GM04503 (cell line): ENCODE measurements at places on chromosomes 6 and 20.
A peak's percentile ranks its signal among the peaks of the same experiment; 100 is the strongest.

- no peak for DNase-seq
Measured at GRCh38 chr6:169092375-169092774, 161.3 kb downstream of the THBS2 start.

- DNase-seq: no peak
Measured at GRCh38 chr6:157095569-157095968, 227.8 kb downstream of the TMEM242 start.

- DNase-seq: peak; percentile 50
Measured at GRCh38 chr6:53168516-53169267, 20.1 kb upstream of the GCM1 start.

DNA sequence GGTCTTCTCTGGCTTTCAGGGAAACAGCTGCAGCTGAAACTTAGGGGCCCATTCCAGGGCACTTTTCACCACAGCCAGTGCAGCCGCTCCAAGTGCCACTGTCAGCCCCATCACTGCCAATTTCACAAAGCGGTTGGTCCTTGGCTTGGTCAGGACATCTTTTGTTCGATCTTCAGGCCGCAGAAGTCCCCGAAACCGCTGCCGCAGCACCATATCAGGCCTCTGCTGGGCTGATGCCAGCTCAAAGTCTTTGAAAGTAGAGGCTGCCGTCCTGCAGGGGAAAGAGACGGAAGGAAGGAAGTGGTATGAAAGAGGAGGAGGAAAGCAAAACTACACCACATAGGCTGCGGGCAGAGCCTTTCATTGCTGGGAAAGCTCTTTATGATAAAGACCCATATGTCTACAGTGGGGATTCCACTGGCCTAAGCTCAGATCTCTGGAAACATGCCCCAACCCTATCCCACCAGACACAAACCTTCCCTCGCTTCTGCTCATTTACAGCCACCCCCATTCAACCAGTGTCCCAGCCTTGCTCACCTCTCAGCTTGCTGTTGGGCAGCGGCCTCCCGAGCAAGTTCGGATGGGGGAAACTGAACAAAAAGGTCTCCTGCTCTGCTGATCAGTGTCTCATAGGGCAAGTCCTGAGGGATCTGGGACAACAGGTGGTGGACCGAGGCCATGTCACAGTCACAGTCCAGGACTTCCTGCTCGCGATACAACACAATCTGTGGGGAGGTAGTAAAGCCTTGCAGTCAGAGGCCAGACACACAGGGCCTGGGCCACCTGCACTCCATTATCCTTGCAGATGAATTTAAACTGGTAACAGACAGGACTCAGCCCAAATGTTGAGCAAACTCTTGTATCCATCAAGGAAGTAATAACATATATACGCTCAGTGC is 23.5 kb downstream of the TBC1D20 start:
- DNase-seq: no peak

DNA sequence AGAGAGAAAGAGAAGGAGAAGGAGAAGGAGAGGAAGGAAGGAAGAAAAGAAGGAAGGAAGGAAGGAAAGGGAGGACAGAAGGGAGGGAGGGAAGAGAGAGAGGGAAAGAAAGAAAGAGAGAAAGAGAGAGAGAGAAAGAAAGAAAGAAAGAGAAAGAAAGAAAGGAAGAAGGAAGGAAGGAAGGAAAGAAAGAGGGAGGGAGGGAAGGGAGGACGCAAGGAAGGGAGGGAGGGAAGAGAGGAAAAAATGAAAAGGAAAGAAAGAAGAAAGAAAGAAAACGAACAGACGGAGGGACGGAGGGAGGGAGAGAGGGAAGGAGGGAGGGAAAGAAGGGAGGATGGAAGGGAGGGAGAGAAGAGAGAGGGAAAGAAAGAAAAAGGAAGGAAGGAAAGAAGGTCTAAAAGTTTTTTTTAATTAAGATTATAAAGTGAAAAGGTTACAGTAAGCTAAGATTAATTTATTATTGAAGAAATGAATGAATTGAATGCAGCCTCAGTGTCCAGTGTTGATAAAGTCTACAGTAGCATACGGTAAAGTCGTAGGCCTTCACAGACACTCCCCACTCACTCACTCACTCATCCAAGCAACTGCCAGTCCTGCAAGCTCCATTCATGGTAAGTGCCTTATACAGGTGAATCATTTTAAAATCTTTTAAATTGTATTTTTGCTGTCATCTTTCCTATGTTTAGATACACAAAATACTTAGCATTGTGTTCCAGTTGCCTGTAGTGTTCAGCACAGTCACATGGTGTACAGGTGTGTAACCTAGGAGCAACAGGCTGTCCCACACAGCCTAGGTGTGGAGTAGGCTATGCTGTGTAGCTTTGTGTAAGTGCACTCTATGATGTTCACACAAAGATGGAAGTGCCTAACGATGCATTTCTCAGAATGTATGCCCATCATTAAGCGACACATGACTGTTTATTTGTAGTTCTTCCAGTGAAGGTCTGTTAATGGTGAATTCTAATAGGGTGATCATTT is 20.3 kb upstream of the ARID1B start:
- DNase-seq: no peak

DNA sequence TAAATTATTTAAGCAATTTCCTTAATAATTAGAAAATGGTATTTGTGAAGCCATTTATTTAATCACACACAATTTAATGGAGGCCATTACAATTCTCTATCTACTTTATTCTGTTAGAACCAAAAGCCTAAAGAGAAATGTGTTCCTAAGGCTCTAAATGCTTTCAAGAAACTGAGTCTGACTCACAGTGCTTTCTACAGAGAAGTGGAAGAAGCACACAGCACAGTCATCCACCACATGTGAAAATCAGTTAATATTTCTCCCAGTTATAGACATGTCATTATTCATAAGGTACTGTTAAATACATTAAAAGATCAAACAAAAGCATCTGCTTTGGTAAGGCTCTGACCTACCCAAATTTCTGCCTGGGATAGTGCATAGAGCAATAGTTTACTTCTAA is 214.4 kb downstream of the ALDH8A1 start:
- DNase-seq: no peak

DNA sequence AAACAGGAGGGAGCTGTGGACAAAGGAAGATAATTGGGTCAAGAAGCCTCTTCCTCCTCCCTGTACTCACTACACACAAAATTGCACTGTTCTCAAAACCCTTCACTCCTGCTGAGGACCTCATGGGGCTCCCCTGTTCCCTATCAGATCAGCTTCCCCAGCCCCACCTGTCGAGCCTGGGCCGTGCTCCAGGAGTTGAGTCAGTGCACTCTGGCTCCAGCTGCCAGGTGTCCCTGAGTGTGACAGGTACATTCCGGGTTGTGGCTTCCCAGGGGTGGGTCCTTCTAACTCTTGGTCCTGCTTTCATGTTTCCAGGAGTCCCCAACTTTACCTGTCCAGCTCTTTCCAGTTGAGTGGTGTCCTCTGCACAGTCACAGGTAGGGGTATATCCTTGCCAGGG is 8.4 kb downstream of the RAB5IF start:
- no peak for DNase-seq

DNA sequence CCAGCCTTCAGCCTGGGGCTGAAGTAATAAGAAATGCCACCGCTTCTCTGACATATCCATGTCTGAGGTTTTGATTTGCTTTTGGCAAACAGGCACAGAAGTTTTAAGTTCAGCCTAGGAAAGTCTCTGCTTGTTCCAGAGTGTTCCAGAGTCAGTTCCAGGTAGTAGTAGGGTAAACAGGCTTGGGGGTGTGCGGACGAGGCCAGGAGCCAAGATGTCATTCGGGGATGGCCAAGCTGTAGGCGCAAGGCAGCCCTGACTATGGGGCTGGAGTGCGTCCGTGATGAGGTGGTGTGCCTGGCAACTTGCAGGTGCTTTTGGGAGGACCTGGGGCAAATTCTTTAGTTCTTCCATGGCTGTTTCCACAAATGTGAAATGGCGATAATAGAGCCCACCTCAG is 60.3 kb downstream of the IRF4 start:
- DNase-seq: no peak

DNA sequence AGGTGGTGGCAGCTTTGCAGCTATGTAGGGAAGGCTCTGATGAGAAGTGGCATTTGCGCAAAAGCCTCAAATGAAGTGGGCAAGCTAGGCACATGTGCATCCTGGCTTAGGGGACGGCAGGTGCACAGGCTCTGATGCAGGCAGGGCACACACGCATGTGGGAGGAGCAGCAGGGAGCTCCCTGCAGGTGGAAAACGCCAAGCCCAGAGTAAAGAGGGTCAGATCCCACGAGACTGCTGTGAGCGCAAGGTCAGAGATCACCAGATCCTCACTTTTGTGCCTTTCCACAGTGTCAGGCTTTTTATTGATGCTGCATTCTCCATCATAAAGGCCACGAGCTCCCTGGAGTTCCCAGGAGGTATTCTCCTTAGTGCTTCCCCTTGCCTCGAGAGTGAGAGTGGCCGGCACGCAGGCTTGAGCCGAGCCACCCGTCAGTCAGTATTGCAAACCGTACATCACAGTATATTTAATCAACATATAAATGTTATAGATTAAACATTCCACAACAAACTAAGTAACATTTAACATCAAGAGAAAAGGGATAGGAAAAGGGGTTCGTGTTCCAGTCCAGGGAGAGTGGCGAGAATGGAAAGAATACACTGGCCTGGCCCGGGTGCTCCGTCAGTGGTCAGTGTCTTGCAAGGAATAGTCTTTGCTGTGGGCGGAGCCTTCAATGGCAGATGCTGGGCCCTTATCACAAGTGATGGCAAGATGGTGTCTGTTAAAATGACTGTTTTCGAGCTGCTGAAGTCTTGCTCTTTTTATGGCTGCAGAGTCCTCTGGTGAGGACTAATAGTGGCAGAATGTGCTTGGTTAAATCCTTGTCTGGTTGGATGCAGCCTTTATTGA is 109.4 kb downstream of the SYNDIG1 start:
- DNase-seq: no peak

DNA sequence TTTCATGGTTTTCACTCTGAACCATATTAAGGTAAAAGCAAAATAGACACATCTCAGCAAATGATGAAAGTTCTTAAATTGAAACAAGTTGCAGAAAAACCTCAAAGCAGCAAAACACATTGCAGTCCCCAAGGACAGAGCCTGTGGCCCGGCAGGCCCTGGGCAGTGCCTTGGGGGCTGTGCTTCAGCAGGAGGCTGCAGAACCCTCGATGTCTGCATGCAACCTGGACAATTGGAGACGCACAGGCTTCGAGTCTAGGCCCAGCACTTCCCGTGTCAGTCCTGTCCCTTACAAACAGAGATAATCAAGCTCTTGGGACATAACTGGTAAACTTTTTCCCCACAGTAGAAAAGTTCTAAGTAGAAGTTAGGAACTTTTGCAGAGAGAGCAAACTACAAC is 9.2 kb downstream of the PYGB start:
- DNase-seq: no peak

DNA sequence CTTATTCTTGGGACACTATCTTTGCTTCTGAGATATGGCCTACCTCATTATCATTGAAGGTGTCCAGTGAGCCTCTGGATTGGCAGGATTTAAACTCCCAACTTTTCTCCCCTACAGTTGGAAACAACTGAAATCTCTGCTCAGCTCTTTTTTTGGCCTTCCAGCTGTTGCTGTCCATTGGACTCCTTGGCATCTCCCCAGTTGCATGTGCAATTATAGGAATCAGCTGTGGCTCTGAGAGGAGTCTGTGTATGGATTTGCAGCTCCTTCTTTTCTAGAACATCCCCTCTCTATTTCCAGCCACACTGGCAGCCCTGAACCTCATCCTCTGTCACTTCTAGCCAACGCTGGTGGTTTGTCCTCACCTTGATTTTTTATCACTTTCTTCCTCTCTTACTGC is 21.2 kb downstream of the RAB22A start:
- DNase-seq: no peak

DNA sequence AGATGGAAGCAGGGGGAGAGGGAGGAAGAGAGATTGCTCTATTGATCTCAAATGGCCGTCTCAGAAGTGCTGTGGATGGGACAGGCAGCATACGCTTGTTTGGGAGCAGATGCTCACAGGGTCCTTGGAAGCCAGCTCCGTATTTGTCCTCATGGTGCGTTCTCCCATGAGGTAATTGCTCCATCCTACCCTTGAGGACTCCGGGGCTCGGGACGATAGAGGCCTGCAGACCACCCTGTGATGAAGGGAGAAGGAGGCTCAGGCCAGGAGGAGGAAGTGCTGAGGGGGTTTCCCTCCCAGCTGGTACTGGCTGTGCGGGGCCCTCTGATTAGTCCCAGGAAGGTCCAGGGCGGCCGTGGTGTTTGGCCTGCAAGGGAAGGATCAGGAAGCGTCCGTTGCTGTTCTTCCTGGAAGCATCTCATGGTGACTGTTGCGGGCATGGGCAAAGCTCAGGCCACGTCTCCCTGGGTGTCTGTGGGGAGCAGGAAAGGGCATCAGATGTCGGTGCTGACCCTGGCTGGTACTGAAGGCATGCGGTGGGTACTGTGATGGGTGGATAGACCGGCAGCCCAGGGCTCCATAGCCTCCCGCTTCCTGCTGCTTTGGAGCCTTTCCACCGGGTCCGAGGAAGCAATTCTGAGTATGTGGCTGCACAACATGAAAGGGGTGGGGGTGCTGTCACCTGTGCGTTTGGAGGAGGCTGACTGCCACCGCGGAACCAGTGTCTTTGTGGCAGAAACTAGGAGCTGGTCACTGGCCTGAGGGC is 158.3 kb downstream of the SYCP2 start:
- no peak for DNase-seq

GRCh38 chr6:131424016-131424415 is 149.0 kb upstream of the ARG1 start:
- DNase-seq: no peak

DNA sequence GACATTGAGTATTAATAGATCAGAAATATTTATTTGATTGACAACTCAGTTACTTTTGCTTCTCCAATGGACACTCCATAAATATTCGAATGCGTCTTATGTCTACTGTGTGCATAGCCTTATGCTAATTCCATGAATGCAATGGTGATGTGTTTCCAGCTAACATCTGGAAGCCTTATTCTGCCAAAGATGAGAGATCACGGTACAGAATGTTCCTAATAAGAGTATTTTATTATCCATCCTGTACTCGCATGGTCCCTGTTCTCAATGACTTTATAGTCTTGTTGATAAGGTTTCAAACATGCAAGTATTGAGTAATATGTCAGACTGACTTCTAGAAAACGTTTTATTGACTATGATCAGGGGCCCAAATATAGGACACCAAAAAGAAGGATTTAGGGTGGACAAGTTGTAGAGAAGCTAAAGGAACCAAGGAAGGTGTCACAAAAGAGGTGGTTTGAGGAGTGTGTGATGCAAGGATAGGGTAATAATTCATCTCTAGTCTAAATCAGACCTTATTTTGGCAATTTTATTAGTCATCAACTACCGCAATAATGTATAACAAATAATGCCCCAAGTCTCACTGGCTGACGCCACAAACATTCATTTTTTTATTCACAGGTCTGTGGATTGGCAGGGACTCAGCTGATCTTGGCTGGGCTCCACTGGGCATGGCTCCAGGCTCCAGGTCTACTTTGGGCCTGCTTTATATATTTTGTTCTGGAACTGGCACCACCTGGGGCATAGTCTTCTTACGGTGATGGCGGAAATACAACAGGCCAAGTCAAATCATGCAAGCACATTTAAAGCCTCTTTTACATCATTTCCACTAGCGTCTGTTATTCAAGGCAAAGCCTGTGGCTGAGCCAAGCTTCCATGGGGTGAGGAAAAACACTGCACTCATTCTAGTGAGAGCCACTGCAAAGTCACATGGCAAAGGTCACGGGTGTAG is 24.5 kb upstream of the CD83 start:
- DNase-seq: no peak
